ENCODE measurements at places on chromosomes 3 and 15.

- no peak for DNase-seq
These were observed 8.5 kb upstream of the IL17RD start for GRCh38 chr3:57173687-57174086.

DNA sequence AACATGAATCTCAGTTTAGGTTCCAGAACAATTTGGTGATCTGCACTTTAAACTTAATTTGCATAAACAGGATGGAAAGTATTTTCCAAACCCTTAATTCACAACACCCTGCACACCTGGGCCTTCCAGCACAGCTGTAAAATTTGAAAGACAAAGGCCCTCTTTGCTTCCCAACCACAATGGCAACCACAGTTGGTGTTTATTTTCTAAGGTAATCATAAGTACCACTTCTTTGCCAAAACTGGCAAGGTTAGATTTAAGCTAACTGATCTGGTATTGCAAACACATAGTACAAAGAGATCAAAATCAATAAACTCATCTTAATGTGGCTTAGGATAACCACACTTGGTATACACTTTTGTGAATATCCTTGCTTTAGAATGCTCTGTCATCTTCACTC is 4.1 kb downstream of the LRIG1 start:
- DNase-seq: no peak

- DNase-seq: no peak
These were observed 1.8 kb upstream of the RPL14 start for GRCh38 chr3:40455328-40455727.

GRCh38 chr3:116299646-116300081 is 145.6 kb downstream of the LSAMP start:
- DNase-seq: no peak

DNA sequence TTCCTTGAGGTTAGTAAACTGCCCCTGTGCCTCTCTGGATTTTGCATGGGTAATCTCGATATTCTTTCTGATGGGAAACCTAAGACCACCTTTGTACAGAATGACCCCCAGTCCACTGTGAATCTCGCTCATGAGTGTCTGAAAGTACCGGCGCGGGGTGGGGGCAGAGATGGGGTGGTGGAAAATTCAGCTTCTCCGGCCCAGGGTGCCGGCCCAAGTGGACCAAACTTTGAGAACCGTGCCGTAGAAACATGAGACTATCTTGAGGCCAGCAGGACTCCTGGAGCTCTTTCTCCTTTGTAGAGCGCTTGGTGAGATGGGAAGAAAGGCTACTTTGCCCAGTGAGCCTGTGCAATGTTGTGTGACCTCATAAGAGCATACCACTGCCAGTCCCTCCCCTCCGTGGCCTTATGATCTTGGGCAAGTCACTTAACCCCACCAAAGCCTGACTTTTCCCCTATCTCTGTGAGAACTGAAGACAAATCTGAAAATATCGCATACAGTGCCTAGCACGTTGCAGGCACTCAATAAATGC is 40.4 kb upstream of the VEPH1 start:
- DNase-seq: no peak

DNA sequence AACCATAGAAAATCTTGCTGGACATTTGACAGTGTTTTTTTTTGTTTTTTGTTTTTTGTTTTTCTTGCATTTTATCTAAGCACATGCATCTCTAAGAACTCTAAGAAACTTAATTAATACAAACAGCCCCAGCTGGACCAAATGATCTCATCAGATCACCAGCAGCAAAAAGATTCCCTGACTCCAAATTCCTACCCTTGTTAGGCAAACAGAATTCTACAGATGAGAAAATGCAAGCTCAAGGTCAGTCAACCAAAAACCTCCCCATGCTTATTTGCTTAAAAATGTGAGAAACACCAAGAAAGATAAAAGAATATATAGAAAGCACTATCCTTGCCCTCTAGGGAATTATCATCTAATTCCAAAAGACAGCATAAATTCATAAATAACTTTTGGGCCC is 65.4 kb downstream of the FOXP1 start:
- no peak for DNase-seq

GRCh38 chr3:114332342-114333179 is 38.7 kb downstream of the TIGIT start:
- no peak for DNase-seq

DNA sequence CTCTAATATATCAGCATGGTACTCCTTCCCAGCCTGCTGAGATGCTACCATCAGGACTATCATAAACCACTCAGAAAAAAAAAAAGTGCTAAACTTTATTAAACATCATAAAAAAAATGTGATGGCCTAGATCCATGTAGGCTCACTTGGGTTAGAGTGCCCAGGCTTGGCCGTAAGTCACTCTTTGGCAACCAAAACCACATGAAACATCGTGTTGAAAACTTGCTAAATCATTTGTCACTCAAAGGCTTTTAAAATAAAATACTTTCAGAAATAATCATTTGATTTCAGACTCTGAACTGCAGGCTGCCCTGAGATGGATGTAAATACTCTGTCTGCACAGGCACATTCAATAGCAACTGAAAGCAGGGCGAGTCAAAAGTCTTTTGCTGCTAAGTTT is 78.4 kb upstream of the WNT5A start:
- no peak for DNase-seq

All from D721Med (cell line).